Activated naive CD4-positive, alpha-beta T cell (primary cell): ENCODE measurements at places on chromosomes 1 and 21.

GRCh38 chr21:37008724-37009123 is 2.2 kb downstream of the RIPPLY3 start:
- DNase-seq, result no peak

DNA sequence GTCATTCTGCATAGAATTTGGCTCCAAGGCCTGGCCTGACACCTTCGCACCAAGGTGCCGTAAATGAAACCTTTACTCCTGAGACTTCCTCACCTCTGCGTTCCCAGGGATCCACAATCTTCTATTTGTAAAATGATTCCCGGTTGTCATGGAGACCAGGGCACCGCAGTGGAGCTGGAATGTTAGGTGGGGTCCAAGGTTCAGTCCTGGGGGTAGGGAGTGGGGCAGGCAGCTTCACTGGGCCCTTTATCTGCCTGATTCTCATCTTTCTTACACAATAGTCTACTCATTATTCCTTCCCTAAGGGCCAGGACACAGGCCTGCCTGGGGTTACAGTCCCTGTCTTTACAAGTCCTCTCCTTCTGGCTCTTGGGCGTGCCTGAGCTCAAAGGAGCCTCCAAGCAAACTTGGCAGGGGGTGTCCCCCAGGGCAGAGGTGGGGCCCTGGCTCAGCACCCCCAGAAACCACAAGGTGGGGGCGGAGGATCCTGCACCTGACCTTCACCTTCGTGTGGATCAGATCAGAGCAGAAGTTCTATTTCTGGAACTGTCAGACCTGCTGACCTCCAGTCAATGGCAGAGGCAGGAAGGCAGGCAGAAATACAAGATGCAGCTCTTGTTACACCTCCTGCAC is 51.1 kb downstream of the RIPK4 start:
- no peak for DNase-seq

DNA sequence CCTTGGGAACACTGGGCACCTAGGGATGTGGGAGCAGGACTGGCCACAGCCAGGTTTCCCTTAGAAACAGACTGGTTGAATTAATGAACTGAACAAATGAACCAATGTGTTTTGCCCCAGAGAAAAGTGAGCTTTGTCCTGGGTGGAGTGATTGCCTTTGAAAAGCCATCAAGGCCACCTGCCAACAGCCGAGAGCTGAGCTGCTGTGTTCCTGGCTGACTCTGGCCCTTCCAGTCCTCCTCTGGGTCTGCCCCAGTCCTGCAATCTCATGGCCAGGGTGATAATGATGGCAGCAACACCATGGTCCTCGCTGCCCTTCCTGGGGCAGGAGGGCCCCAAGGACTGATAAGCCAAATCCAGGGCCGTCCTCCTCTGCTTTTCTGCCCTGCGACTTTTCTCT is 18.2 kb upstream of the GJA9 start:
- DNase-seq, result no peak

DNA sequence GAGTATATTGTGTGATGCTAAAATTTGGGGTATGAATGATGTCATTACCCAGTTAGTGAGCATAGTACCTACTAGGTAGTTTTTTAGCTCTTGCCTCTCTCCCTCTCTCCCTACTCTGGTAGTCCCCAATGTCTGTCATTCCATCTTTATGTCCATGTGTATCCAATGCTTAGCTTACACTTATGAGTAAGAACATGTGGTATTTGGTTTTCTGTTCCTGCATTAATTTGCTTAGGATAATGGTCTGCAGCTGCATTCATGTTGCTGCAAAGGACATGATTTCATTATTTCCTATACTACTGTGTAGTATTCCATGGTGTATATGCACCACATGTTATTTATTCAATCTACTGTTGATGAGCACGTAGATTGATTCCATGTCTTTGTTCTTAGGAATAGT is 54.4 kb upstream of the NEGR1 start:
- no peak for DNase-seq

- DNase-seq, result no peak
Measured at GRCh38 chr1:204041232-204041767, 31.6 kb upstream of the SOX13 start.
